Activated CD8-positive, alpha-beta memory T cell treated with anti-CD3 and anti-CD28 coated beads for 24 hours (primary cell): ENCODE measurements at places on chromosomes 1 and 21.

- no peak for DNase-seq
Observed at GRCh38 chr1:177383715-177384114, 213.0 kb downstream of the BRINP2 start.

DNA sequence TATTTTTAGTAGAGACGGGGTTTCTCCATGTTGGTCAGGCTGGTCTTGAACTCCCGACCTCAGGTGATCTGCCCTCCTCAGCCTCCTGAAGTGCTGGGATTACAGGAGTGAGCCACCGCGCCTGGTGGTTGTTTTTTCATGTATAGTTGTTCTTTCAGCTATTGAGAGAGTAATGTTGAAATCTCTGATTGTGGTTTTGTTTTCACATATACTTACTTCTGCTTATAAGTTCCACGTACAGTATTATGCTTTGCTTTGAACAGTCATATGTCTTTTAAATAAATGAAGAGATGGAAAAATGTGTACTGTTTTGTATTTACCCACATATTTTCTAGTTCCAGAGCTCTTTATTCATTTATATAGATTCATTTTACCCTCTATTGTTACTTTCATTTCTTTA is 44.5 kb downstream of the MARK1 start:
- DNase-seq, result no peak

DNA sequence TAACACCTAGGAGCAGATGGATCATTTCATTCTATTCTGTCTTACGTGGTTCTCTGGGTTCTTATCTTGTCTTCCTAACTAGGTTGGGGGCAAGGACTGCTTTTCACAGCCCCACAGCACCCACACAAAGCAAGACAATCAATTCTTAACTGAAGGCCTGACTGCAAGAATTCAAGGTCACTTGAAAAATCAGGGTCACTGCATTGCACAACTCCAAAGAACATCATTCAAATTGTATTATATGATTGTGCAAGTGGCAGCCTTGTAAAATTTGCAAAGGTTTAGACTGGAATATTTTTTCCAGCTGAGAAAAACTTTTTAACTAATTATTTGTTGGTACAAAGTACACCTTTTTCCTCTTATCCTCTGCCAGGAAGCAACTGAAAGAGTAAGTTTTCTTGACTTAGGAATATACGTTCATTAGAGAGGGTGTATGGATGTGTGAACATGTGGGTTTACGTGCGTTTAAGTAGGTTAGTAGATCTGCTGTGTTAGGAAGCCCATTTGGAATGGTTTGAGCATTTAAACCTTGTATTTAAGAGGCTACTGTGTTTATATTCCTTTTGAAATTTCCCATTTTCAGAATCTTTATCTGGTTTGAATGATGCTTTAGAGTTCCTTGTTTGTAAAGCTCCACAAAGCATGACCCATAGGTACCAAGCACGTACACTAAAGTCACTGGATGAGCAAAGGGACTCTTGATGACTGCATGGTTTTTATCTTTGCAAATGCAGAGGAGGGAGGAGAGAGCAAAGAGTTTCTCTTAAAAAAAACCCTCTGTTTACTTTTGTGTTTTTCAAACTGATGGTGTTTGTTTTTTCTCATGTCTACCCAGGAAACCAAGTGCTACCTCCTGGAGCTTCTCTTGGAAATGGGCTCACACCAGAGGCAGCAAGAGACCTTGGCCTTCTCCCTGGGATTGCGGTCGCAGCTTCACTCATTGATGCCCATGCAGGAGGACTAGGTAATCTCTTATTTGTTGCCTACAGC is 214.9 kb downstream of the FGGY start:
- DNase-seq, result no peak

DNA sequence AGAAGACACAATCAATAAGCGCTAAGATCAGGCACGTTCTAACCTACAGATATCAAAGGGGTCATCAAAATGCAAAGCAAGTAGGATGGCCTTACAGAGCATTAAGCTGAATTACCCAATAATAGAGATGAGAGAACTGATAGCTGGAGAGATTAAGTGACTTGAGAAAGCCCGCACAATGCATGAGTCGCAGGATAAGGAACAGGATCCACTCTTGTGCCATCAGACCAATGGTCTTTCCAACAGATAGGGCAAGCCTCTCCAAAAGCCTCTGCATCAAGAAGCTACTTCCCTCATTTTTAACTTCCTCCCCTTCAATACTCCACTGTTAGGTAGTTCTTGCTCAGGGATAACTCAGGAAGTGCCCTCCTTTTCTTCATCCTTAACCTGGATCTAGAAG is 2.6 kb downstream of the CHML start:
- DNase-seq, result no peak

GRCh38 chr1:108016451-108016920 is 51.5 kb upstream of the VAV3 start:
- DNase-seq, result no peak

- DNase-seq, result no peak
Observed at GRCh38 chr1:78607334-78607927, 12.8 kb upstream of the IFI44L start.

DNA sequence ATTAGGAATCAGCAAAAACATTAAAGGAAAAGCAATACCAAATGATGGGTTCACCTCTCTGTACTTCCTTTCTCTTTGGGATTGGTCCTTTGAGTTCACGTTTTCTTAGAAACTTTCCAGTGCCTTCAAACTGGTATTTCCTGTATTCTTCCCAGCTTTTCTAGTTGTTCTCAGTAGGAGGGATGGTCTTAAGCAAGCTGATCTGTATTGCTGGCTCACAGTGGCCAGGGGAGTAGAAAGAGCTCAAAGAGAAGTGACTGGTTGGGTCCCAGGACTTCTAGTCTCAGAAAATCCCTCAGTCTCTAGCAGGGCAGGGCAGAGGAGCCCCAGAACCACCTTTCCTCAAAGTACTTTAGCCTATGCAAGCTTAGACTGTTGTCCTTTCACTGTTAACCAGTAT is 10.1 kb upstream of the USP24 start:
- no peak for DNase-seq

DNA sequence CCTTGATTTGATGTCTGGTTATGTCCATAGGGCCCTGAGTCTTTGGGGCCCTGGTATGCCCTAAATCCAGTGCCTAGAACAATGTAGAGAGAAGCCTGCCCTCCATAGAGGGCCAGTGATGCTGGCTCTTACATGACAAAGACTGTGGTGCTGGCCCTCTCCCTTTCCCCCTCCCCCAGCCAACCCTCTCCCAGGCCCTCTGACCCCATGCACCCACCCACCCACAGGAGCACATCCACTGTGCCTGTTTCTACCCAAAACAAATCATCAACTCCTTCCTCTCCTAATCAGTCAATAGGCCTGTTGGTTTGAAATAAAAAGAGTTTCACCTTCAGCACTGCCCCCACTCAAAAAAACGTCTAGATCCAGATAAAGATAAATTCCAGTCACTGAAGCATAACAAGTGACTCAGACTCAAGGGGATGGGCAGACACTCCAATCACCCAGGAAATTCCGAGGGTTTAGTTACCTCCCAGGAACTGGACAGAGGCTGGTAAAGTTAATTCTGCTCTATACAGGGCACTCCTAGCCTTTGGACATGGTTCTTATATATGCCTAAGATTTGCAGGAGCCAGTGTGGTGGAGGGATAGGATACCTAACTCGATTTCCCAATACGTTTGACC is 144.8 kb upstream of the VANGL1 start:
- no peak for DNase-seq

DNA sequence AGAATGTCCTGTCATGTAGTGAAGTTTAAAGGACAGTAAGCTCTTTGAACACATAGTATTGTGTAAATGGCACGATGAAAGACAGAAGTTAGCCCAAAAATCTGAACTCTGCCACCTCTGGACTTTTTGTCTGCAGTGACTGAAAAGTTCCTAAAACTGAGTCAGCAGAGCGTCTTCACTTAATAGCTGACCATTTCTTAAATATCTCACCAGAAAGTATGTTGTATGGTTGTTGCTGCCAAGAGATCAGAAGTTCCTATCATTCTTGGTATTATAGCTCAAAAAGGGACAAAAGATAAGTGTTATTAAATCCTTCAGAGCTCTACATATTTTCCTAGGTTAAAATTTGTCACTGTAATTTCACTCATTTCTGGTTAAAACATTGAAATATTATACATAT is 1003.0 kb downstream of the TTLL7 start:
- no peak for DNase-seq
